ENCODE measurements at places on chromosomes 4 and X. TPM values are rescaled to one million over a fixed set of nuclear protein-coding genes. Genes with fewer than 3 reads are reported as not detected.

AMTN gene
- not detected for total RNA-seq

CXCL10 gene
- total RNA-seq: not detected

DNA sequence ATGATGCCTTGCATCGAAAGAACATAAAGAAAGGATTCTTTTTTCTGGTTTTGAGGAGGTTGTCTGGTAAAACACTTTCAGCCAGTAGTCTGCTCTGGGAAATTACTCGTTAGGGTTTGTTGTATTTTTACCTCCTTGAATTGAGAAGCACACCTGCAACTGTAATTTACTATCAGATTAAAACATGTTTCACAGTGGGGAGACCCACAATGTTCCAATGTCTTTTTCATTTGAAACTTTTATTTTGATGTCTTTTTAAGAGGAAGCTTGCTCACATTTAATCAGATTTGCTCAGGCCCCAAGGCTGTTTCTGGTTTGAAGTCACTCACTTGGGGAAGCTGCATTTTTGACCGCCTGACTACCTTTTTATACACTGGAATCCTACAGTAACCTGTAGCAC lies 12.0 kb downstream of the TMEM154 start:
- no peak overlapping the region for H3K4me3 ChIP-seq
- no peaks in the 10 kb centered on the region for H3K36me3 ChIP-seq
- no peak for DNase-seq
- peaks cover 39% of the 10 kb centered on the region for H3K4me1 ChIP-seq
- no peak overlapping the region for H3K27ac ChIP-seq

DNA sequence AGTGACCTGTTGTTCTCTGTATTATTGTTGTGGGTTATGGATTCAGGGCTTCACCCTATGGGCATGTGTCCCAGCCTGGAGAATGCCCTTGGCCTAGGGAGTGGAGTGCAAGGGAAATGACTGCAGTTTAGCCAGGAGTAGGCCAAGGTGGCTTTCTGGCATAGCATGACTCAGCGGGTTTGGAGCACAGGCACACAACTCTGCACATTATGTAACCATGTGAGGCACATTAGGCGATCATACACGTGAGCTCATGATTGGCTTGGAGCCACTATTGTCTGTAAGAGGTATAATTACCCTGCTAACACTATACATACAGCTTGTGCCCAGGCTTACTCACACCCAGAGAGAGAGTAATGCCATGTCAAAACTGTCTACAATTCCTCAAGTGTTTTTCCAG lies 35.1 kb upstream of the TACR3 start:
- H3K36me3 ChIP-seq: no peaks in the 10 kb centered on the region
- no peak overlapping the region for H3K27ac ChIP-seq
- DNase-seq: no peak
- no peaks in the 10 kb centered on the region for H3K27me3 ChIP-seq
- no peak overlapping the region for H3K4me3 ChIP-seq
- H3K4me1 ChIP-seq: no peaks in the 10 kb centered on the region

DNA sequence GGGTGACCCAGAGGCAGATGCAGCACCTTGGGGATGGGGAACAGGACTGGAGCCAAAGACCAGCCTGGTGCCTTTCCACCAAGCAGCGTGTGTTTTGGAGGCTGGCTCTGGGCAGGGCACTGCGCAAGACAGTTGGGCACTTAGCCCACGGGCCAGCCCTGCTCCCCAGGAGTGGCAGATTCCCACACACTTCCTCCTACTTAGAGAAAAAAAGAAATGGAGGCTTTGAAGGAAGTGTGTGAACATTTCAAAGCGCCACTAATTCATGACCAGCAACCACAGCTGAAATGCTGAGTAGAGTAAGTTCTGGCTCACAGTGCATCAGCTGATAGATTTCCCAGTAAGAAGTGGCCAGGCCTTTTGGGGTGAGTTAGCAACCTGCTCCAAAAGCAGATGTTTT lies 54.9 kb upstream of the LGI2 start:
- H3K27ac ChIP-seq: no peak overlapping the region
- H3K27me3 ChIP-seq: peaks cover 5% of the 10 kb centered on the region
- H3K4me3 ChIP-seq: no peak overlapping the region
- DNase-seq: no peak
- no peaks in the 10 kb centered on the region for H3K36me3 ChIP-seq

GRCh38 chr4:158768555-158769174 lies at the start of gene FNIP2:
Gene FNIP2, plus strand, starts transcription at chr4:158769026. Its CDS starts 187 bp downstream, at chr4:158769213.
- peak; percentile 73 for DNase-seq
- H3K36me3 ChIP-seq: no peaks in the 10 kb centered on the region
- peaks cover 29% of the 10 kb centered on the region for H3K4me1 ChIP-seq
- peak within 1 kb of the TSS; percentile 58 for H3K27ac ChIP-seq

- no peaks in the 10 kb centered on the region for H3K27me3 ChIP-seq
- H3K4me3 ChIP-seq: no peak overlapping the region
- peaks cover 6% of the 10 kb centered on the region for H3K4me1 ChIP-seq
- H3K27ac ChIP-seq: no peak overlapping the region
- no peaks in the 10 kb centered on the region for H3K36me3 ChIP-seq
- DNase-seq: no peak
Observed at GRCh38 chr4:32700838-32701237, 1980.7 kb downstream of the PCDH7 start.
